ENCODE measurements at places on chromosomes 5 and 9.

- DNase-seq, result no peak
Measured at GRCh38 chr5:54390015-54390414, 65.5 kb upstream of the HSPB3 start.

- no peak for DNase-seq
Measured at GRCh38 chr9:739362-739761, 102.1 kb upstream of the DMRT1 start.

GRCh38 chr5:153783362-153783658 lies 255.4 kb downstream of the FAM114A2 start:
- DNase-seq, result no peak

- DNase-seq, result no peak
Measured at GRCh38 chr9:91697201-91697600, 252.8 kb downstream of the ROR2 start.

DNA sequence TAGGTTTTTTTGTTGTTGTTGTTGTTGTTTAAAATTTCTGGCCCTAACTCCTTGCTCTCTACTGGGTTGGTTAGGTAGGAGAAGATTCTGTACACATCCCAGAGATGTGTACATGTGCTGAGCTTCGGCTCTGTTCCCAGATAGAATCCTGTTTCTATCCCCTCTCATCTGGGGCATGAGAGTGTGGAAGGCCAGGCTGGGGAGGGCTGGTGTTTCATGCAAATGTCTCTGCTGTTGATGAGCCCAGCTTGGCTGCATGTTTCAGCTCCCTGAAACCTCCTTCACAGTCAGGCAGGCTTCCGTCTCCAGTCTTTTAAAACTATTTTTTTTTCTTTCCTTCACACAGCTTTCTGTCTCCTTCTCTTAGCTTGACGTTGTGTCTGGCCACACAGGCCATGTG lies 526.9 kb upstream of the KLF4 start:
- DNase-seq, result no peak

GRCh38 chr5:132299917-132300316 lies 5.7 kb downstream of the SLC22A4 start:
- DNase-seq, result no peak

- no peak for DNase-seq
Measured at GRCh38 chr9:137405677-137406081, 17.3 kb downstream of the EXD3 start.

DNA sequence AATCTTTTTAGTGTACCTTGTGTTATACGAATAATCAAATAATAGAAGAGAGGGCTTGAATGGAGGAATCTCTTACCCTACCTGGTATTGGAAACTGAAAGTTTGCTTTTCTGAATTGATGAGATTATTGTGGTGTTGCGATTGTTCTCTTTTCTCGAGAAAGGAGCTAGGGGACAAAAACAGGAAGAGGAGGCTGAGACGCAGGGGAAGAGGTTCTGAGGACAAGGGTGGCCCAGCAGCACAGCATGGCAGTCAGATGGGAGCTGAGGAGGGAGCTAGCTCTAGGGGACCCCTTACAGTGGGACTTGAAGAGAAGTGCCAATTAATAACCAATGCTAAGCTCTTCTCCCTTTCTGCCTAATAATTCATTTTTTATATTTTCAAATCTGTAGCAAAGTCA lies 183.3 kb upstream of the DMAC1 start:
- DNase-seq, result no peak

GRCh38 chr5:68745448-68745847 lies 348.4 kb upstream of the SLC30A5 start:
- no peak for DNase-seq

GRCh38 chr9:107730666-107731065 lies 241.1 kb upstream of the KLF4 start:
- no peak for DNase-seq

GRCh38 chr5:149177911-149178565 lies 36.7 kb downstream of the ABLIM3 start:
- DNase-seq, result no peak

DNA sequence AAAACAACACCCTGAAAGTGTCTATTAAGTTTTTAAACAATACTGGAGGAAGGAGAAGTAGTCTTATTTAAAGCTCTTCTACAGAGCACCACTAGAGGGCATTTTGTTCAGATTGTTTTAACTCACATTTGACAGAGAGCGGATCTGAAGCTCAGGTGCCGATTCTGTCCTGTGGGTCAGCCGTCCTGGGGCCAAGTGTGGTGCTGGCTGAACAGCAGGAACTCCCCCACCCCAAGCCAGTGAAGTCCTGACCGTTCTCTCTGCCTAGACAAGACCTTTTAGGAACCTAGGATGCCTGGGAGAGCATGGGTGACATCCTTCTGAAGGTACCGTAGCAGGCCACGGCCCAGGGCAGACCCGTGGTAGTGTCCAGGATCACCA lies 3.9 kb downstream of the EXOC3 start:
- DNase-seq, result no peak

DNA sequence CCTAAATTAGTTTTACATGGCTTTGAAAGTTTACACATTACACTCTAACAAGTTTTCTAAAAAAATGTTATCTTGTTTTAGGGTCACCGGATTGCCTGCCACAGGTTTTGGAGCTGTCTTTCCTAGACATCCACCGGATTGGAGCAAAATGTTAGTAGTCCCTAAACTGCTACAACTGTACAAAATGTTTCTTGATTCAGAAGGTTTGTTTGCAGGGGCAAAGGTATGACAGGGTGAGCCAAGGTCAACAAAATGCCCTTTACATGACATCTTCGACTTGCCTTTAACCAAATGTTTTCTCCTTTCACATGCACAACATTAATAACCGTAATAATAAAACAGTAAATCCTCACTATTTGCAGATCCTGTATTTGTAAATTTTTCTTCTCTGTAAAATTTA lies 37.2 kb downstream of the CFAP95 start:
- no peak for DNase-seq

GRCh38 chr5:159849437-159850083 lies 66.7 kb upstream of the ADRA1B start:
- DNase-seq, result no peak

DNA sequence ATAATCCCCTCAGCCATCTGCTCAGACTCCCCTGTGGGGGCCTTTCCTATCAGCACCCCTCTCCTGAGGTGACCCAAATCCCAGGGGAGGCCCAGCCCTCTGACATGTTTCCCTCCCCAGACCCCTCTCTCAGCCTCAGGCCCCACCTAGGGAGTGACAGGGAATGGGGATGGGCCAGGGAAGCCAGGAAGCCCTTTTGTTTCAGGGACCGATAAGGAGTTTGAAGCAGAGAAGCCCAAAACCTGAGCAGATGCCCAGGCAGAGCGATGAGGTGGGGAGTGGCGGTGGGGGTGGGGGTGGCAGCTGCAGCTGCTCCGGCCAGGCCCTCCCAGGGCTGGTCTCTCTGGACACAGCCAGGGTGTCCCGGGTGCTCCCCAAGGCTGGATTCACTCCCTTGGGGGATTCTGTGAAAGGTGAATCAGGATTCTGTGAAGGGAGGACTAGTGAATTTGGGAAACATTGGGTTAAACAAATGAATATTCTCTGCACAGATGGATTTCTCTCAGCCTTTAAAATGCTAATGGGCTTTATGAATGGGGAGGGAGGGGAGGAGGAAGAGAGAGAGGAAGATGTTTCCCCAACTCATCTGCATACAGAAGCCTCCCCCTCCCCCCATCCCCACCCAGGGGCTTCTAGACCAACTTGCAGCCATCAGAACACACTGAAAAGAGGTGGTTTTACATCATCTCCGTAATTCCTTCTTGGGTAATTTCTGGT lies 17.4 kb downstream of the AKNA start:
- no peak for DNase-seq

- no peak for DNase-seq
Measured at GRCh38 chr9:126222363-126222834, 104.2 kb upstream of the MVB12B start.

DNA sequence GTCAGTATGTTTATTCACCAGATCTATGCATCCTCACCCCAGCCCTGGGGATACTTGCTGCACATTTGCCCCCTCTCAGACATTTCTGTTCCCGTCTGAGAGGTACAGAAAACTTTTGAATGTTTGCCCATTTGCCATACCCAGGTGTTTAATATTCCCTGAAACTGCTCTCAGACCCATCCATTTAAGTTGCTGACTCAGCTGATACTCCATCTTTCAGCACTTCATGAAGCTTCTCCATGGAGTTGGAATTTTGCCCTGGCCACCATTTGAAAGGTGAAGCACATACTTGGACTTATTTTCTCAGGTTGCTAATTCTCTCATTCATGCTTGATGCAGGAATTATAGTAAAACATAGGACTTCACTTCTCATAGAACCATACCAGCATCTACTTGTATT lies 203.9 kb upstream of the OR13F1 start:
- no peak for DNase-seq

DNA sequence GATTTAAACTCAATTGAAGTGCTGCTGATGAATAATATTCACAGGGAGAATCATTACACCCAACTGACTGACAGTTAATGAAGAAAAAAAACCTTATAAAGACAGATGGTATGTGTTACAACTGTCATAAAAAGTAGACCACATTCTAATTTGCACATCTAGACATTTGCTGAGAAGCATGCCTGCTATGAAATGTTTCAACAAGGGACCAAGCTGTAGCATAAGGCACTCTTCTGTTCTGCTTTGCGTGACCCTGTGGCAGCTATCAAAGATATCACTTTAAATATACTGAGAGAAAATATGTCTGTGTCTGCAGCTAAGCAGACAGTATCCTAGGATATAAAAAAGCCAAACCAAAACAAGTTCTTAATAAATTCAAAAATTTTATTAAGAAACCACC lies 153.7 kb downstream of the TMEM232 start:
- no peak for DNase-seq

DNA sequence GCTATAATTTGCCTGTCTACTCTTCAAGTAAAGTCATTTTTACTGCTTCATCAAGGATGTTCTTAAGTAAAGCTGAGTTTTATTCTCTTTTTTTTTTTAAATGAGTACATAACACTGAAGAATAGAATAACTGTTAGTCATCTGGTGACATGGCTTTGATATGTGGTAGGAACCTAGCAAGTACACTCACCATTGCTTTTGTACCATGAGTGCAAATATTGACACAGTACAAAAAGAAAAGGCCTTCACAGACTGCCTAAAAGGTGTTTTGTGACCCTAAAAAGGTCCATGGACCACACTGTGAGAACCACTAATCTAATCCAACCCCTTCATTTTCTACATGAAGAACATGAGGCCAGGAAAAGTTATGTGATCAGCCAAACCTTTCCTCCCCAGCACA lies 55.0 kb downstream of the ECPAS start:
- DNase-seq, result no peak

- no peak for DNase-seq
Measured at GRCh38 chr9:136187683-136188586, 17.0 kb downstream of the LHX3 start.

DNA sequence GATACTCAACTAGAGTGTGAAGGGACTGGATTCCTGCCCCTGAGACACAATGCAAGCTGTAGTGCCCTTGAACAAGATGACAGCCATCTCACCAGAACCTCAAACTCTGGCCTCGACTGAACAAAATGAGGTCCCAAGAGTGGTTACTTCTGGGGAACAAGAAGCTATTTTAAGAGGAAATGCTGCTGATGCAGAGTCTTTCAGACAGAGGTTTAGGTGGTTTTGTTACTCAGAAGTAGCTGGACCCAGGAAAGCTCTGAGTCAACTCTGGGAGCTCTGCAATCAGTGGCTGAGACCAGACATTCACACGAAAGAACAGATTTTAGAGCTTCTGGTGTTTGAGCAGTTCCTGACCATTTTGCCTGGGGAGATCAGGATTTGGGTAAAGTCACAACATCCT lies 2.4 kb downstream of the ZNF483 start:
- DNase-seq, result no peak

- DNase-seq, result no peak
Measured at GRCh38 chr5:59069438-59070079, 486.7 kb downstream of the RAB3C start.

DNA sequence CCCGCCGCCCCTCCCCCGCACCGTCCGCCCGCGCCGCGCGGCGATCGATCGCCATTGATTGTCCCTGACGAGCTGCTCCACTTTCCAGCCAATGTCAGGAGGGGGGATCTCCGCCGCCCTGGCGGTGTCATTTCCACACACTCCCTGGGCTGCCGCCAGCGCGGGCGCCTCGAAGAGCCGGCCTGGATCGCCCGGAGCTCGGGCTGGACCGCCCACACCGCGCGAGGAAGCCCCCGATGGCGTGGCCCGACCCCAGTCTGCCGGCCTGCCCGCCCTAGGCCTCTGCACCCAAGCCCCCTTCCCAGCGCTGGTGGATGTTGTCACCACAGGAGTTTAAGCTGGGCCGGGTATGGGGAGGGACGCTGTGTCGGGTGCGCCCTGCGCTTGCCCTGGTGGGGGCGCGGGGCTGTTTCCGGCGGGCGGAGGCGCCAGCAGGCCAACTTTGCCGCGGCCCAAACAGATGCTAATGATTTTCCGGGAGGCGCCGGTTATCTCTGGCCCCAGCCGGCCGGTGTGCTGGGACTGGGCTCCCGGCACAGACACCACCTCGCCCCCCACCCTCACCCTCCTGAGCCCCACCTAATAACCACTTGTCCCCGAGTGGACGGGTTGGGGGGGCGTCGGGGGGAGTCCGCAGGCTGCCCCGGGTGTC lies 10.6 kb upstream of the CXXC5 start:
- DNase-seq, result no peak

DNA sequence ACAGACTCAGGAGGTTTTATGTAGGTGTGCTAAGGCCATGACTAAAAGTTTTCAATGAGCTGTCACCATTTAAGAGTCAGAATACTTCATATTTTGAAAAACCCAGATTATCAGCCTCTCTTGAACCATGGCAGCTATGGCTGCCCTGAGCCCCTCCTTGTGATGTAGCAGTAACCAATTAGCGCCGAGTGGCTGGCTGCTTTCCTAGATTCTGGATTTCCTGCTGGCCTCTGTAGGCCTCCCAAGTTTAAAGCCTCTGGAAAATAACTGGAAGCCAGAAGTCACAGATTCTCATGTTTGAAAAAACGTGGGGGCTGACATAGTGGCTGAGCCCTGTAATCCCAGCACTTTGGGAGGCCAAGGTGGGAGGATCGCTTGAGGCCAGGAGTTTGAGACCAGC lies 25.5 kb downstream of the DAB2IP start:
- DNase-seq, result no peak

DNA sequence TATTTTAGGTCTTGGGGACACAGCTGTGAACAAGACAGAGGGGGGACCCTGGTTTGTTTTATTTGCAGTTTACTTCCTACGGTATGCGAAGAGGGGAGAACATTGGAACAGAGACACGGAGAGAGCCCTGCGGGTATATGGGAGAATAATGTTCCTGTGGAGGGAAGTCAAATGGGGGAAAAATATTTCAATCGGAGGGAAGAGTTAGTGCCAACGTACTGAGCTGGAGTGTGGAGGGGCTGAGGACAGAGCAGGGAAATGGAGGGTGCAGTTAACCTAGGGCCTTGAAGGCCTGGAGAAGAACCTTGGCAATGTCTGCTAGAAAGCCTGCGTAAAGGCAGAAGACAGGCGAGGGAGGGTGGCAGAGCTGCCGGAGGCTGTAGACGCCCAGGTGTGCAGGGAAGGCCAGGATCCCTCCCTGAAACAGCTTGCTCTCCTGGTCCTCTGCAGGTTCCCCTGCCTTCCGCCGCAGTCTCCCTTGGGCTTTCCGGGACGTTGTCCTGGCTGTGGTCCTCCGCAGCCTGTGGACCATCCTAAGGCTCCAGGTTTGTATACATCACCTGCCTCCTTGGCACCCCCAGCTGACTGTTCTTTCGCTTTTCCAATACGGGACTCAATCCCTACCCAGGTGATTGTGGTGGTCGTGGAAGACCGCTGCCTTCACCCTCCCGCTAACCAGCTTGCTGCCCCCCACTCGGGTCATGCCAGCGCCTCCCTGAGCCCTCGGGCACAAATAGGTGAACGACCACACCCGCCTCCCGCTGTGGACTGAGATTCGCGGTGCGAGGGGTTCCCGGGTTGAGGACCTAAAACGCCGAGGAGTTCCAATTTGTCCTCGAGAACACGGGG lies 1.9 kb upstream of the RACK1 start:
- DNase-seq, result no peak

Measured in stimulated activated CD4-positive, alpha-beta T cell treated with anti-CD3 and anti-CD28 coated beads, TNF-alpha, amount 100 ng/mL, for 24 hours (primary cell).